ENCODE measurements at places on chromosomes 6 and 20.

DNA sequence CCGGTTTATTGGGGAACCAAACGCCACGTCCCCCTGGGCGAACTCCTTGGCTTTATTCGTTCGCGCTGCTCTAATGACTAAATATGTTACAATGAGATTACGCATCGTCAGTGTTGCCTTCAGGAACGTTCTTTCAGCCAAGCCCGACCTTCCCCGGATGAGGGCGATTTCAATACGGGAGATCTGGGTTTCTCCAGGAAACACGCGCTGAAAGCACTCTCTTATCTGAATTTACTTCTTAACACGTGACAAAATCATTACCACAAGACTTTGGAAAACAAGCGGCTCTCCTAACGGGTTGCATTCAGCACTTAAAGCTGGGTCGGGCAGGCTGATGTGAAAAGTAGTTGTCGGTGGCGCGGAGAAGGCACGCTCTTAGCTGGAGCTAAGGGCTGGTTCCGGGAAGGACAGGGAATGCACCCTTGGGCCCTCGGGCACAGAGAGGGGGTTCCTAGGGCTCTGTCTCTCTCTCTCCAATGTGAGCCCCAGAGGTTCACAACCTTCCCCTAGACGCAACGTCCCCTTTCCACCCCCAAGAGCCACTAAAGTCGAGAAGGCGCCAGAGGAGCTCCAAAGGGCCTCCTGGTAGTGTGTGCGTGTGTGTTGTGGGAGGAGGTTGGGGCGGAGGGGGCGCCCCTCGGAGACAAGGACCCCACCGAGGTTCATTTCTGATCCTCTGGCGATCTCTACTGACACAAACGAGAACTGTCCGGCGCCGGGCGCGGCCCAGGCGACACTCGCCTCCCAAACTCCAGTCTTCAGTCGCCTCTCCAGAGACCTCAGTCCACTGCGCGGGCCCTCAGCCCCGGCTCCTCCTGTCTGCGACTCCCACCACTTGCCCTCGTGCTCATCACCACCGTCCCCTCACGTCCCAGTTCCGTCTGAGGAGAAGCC is 7.1 kb upstream of the NKX2-2 start:
- DNase-seq: no peak

GRCh38 chr6:138037009-138037504 is 70.2 kb downstream of the PERP start:
- DNase-seq: no peak

GRCh38 chr6:156517088-156517487 is 260.1 kb upstream of the ARID1B start:
- no peak for DNase-seq

DNA sequence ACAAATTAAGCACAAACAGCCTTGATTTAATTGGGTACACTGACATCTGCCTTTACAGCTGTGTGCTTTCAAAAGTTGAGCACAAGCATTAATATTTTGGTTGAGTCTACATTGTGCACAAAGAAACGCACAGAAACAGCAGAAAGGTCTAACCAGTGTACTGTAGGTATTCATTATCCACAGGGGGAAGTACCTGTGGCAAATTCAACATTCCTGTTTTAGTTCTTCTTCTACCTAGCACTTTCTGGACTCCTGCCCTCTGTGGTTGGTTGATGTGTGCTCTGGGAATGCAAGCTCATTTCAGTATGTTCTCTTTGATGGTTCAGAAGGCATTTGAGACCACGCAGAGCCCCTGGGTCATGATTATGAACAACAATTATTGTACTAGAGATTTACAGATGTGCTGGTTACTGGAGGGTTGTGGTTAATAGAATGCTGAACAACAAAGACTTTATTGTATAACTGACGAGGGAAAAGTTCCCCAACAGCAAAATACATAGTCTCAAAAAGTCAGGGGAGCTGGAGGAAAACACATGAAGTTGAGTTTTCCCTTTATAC is 26.6 kb upstream of the DAAM2 start:
- DNase-seq: no peak

DNA sequence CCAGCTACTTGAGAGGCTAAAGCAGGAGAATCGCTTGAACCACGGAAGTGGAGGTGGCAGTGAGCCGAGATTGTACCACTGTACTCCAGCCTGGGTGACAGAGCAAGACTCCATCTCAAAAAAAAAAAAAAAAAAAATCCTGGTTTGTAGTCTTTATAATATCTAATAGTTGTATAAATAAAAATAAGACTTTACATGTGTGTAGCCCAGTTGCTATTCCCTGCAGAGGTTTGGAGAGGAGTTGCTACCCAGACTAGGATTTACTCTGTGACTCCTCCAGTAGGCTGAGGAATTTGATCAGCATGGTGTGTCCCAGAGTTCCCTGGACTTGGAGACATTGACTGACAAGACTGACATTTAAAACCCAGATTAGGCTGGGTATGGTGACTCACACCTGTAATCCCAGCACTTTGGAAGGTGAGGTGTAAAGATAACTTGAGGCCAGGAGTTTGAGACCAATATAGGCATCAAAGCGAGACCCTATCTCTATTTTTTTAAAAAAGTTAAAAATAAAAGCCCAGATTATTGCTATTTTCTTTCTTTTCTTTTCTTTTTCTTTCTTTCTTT is 10.2 kb downstream of the CHMP4B start:
- no peak for DNase-seq

GRCh38 chr20:10344953-10345352 is 89.1 kb downstream of the MKKS start:
- DNase-seq: no peak

- no peak for DNase-seq
Observed at GRCh38 chr20:10848810-10849370, 175.1 kb upstream of the JAG1 start.

- no peak for DNase-seq
Observed at GRCh38 chr20:52724541-52724940, 247.6 kb upstream of the TSHZ2 start.

DNA sequence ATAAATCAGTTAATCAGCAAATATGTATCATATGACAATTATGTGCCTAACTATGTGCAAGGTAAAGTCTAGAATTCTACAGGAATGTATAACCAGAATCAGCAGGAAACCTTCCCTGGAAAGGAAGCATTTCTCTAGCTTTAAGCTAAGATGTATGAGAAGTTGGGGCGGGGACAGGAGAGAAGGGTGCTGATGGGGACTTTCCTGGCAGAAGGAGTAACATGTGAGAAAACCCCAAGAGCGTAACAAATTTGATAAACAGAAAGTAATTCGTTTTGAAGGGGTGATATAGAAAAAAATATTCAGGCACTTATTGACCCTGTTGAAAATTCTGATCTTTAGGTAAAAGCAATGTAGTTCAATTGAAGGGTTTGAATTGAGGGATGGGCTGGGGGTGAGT is 226.1 kb downstream of the KHDRBS2 start:
- no peak for DNase-seq

GRCh38 chr6:26122402-26122792 is 35.2 kb downstream of the HFE start:
- no peak for DNase-seq

DNA sequence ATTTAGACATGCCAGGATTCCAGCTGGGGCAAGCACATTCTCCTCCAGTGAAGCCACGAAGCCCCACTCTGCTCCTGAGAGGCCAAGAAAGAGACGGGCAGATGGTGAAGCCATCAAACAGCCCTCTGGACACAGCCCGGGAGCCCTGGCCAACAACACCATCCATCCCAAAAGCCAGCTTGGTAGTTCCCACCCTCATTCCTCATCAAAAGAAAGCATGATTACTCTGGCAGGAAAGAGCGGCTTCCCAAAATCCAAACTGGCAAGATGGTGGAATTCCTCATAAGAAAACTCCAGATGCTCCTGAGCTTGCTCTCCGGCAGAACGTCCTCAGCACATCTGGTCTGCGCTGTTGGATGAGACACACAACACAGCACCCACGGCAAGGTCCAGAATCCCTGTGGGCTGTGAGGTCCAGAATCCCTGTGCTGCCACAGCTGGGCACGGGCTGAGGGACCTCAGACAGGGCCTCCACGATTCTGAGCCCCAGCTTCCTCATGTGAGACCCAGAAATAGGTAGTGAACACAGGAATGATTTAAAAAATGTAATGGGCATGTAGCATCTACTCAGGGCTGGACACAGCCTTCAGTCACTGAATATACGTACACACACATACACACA is 52.6 kb downstream of the THBS2 start:
- DNase-seq: no peak

GRCh38 chr6:145531032-145531431 is 204.3 kb downstream of the EPM2A start:
- DNase-seq: no peak

GRCh38 chr6:56420296-56420695 is 172.9 kb upstream of the COL21A1 start:
- no peak for DNase-seq

- DNase-seq: no peak
Observed at GRCh38 chr20:34377072-34377847, 14.2 kb downstream of the ITCH start.

DNA sequence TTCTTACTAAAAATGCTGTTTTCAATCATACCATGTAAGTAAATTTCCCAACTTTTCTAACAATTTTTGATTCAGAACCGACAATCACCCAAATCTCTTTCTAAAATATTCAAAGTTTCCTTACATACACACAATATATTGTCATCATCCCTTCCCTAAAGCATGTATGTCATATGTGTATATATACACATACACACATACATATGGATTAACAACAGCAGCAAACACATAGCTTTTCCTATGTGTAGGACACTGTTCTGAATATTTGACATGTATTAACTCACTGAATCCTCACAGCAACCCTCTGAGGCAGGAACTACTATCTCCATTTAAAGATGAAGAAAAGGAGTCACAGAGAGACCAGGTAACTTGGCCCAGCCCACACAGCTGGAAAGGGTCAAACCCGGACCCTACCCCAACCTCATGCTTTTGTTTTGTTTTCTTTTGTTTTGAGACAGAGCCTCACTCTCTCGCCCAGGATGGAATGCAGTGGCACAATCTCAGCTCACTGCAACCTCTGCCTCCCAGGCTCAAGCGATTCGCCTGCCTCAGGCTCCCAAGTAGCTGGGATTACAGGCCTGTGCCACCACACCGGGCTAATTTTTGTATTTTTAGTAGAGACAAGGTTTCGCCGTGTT is 7.2 kb downstream of the FYN start:
- no peak for DNase-seq

- DNase-seq: no peak
Observed at GRCh38 chr6:108557494-108558371, 3.0 kb upstream of the FOXO3 start.

- DNase-seq: no peak
Observed at GRCh38 chr20:9225879-9226278, 157.0 kb downstream of the PLCB4 start.

DNA sequence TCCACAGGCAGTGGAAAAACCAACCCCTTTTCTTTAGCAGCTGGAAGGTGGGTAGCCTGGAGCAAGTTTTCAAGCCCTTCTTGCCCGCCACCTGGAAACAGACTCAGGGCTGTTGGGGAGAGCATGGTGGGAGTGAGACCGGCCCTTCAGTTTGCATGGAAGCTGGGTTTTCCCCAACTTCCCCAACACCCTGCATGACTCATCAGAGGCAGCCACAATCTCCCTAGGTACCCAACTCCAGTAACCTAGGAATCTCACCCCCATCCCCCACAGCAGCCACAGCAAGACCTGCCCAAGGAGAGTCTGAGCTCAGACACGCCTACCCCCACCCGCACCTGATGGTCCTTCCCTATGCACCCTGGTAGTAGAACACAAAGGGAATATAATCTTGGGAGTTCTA is 86.3 kb upstream of the IRAK1BP1 start:
- no peak for DNase-seq

- DNase-seq: no peak
Observed at GRCh38 chr20:50601511-50602431, 89.6 kb downstream of the RIPOR3 start.

GRCh38 chr20:40438161-40438830 is 250.7 kb downstream of the MAFB start:
- DNase-seq: no peak

- DNase-seq: no peak
Observed at GRCh38 chr6:89928604-89929003, 34.3 kb downstream of the GJA10 start.

GRCh38 chr6:163554663-163555062 is 140.1 kb downstream of the QKI start:
- no peak for DNase-seq

GRCh38 chr6:3796719-3797041 is 45.2 kb upstream of the PXDC1 start:
- DNase-seq: no peak

DNA sequence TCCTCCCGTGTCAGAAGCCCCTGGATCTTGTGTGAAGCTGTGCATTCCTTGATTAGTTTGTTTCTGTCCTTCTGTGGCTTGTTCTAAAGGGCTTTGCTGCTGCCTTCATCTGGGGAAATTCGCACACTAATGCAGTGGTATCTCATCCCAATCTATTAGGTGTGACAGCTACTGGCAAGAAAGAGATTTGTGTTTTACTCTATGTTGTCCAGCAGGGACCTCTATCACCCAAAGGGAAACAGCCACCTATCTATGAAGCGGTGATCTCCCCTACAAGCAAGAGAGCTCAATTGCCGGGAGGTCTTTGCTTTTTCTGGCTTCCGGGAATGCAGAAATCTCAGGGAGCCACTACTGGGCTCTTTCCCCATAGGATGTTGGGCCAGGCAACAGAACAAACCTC is 151.8 kb downstream of the NRN1 start:
- no peak for DNase-seq

GRCh38 chr6:89610149-89610642 is 28.4 kb downstream of the LYRM2 start:
- peak; percentile 46 for DNase-seq

- no peak for DNase-seq
Observed at GRCh38 chr6:125102891-125103290, 50.7 kb upstream of the TPD52L1 start.

DNA sequence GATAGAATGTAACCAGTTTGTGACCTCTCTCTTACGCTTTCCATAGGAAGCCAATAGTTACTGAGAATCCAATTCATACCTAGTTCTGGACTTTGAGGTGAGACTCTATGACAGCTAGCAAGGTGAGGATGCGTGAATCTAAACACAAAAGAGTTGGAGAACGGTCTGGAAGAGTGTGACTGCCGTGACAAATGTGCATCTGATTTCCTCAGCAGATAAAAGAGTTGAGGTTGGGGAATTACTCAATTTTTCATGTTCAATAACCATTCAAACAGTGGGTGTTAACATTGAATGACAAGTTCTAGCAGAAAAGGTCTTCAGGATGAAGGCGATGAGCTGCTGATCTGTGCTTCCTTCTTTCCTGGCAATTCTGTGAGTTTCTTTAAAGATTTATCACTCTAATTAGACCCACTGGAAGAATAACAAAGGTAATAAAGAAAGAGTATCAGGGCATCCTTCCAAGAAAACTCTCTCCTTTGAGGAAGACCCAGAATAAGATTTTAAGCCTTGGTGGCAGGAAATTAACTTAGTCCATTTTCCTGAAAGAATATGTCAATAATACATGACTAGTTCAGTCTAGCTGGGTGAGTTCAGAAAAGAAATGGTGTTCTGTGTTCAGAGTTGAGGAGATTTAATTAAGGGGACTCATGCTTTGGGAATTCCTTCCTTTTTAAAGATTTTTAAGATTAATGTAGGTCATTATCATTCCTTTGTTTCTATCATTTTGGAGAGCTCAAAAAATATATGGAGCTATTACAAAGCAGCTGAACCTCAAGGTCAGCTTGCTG is 24.5 kb downstream of the KIF3B start:
- DNase-seq: no peak

GRCh38 chr20:62015540-62016288 is 50.0 kb downstream of the TAF4 start:
- no peak for DNase-seq

Data from GM19239 (cell line).